ENCODE measurements at places on chromosomes 11 and 22.

- no peak for DNase-seq
Measured at GRCh38 chr11:18790883-18791206, 753 bp downstream of the PTPN5 start.

DNA sequence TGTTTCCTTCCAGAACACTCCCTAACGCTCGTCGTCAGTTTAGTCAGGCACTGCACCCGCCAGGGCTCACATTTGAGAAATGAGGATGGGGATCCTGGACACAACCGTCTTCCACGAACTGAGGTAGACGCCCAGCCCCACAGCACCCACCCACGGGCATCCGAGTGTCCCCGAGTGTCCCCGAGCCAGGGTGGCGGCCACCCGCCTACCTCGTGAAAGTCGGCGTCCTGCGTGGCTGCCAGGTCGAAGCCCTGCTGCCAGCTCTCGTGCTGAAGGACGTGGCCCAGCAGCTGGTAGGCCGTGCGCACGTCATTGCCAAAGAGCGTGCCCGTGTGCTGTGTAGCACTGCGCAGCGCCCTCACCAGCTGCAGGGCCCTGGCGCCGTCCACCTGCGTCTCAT, 53.6 kb downstream of the TRMU start:
- DNase-seq: no peak

- DNase-seq: no peak
Measured at GRCh38 chr11:119907122-119907851, 178.3 kb upstream of the NECTIN1 start.

GRCh38 chr11:91921974-91922373, 302.6 kb upstream of the FAT3 start:
- no peak for DNase-seq

- no peak for DNase-seq
Measured at GRCh38 chr22:24823787-24824186, 17.8 kb downstream of the SGSM1 start.

- no peak for DNase-seq
Measured at GRCh38 chr11:8260202-8260966, 3.3 kb downstream of the LMO1 start.

All from GM12865 (cell line).